Brain pericyte (primary cell): ENCODE measurements at places on chromosomes 3 and 15.

- no peak for DNase-seq
These were observed 44.9 kb downstream of the CHD2 start for GRCh38 chr15:92944946-92945521.

- no peak for DNase-seq
These were observed 44.5 kb downstream of the LRRFIP2 start for GRCh38 chr3:37129871-37130270.

DNA sequence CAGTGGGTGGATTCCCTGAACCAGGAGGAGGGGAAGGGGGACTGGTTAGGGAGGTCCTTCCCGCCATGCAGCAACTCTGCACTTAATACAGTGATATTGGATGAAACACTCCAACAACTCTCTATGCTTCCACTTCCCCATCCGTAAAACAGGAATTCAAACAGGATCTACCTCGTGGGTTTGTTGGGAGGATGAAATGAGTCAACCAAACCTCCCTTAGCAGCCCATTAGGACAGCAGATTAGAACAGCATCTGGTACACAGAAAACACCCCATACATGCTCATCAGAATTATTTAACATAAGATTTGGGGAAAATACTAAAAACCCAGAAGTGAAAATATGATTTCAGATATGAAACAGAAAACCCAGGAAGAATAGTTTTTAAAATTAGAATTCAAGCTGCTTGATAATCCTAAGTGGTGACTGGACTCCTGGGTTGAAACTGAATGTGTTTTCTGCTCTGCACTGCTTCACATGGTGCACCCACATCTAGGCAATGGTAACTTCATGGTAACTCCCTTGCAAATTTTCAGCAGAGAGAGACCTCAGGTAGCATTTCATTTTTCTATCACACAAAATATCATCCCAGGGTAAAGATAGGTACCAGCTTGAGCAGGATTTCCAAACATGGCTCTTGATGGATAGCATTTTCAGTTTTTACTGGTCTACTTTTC lies 326.8 kb upstream of the FRG2C start:
- no peak for DNase-seq

GRCh38 chr3:180180795-180181194 lies 144.1 kb upstream of the PEX5L start:
- no peak for DNase-seq

GRCh38 chr15:59847968-59848367 lies 156.1 kb upstream of the FOXB1 start:
- no peak for DNase-seq

- no peak for DNase-seq
These were observed 1.2 kb downstream of the GABRB3 start for GRCh38 chr15:26771578-26772153.

GRCh38 chr3:26308454-26308853 lies 314.1 kb upstream of the LRRC3B start:
- no peak for DNase-seq

DNA sequence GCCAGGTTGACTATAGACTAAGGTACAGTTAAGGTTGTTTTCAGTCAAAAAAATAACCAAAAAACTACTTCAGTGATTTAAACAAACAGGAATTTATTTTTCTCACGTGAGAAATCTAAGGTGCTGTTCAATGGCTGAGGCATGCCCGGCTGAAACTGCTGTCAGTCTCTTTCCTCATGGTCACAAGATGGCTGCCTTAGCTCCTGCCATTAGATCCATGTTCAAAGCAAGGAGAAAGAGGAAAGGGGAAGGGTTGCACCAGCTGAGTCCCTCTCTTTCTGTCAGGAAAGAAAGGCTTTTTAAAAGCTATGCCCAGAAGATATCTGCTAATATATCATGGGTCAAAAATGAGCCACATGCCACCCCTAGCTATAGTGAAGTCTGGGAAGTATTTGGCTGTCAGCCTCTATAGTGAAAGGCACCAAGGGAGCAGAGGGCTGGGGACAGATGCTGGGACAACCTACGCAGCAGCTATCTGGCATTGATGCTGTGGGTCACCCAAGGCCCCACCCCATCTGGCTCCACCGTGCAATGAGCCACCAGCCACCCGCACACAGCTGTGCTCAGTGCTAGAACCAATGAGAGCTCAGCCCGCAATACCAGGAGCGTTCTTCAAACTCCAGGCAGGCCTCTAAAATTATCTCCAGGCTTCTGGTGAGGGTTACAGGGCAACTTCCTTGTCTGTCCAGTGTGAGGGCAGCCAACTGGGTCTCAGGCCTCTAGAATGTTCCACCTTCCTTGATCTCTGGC lies 64.7 kb upstream of the GATA2 start:
- no peak for DNase-seq

GRCh38 chr3:123387532-123387931 lies 61.4 kb downstream of the ADCY5 start:
- no peak for DNase-seq

DNA sequence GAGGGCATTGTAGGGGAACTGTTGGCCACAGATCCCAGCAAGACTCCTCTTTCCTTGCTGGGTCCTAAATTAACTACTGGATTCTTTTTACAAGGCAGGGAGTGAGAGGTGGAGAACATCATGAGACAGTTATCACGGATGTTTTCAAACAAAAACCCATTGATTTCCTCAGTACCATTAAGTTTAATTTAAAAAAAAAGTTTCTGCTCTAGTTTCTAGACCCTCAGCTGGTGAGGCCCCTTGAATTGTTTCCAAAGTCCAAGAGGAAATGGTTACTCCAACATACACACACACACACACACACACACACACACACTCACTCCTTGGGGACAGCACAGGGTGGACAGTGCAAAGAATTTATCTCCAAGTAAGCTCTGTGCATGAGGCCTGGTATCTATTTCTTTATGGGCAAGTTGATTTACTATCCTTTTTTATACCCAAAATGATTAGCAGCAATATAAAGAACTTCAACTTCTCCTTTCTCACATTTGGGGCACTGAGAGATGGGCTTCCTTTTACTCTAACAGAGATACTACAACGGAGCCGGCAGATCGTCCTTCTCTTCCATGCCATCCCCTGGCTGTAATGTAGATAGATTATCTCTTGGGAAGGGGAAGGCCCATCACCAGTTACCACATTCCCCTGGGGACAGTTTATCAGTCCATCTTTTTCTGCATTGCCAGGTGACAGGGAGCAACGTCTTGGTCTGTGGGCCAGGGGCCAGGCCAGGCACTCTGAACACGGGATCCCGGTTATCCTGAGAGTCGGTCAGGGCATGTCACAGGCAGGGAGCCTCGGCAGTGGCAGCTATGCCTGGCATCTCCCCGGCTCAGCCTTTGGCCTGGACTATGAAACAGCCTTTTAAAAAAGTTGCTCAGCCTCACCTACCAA lies 54.7 kb downstream of the CORO2B start:
- no peak for DNase-seq

DNA sequence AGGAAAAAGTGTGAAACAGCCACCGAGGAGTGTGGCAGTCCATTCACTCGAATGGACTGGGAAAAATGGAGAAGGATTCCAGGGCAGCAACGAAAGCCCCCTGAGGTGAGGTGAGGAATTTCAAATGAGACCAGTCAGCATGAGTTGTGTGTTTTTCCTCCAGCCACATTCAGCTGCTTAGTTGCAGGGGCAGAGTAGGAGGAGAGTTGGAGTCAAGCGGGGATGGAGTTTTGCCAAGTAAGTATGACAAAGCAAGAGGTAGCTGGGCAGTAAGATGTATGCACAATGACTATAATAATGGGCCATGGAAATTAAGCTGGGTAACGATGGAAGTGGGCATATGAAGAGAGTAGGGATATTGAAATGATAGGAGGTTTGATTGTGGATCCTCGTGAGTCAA lies 64.4 kb downstream of the CCDC54 start:
- no peak for DNase-seq

DNA sequence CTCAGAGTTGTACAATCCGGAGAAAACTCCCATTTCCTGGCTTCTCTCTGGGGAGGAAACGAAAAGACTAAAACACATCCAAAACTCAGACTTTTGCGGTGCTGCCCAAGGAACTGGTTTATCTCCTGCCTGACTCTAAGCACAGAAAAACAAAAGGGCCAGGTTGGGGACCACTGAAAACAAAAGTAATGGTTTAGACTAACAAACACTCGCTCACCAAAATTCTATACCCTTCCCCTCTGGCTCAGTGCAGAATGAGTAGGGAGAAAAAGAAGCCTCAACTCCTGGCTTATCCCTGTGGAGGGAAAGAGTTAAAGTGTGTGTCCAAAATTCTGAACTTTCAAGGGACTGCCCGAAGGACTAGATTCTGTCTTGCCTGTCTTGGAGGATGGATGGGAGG lies 173.6 kb downstream of the FGF12 start:
- no peak for DNase-seq

GRCh38 chr3:30623351-30623750 lies 16.9 kb downstream of the TGFBR2 start:
- DNase-seq, result no peak

- peak; percentile 94 for DNase-seq
These were observed 4.6 kb downstream of the ANXA2 start for GRCh38 chr15:60392986-60393790.

GRCh38 chr15:44712346-44713005 lies 1.2 kb downstream of the B2M start:
- no peak for DNase-seq

GRCh38 chr3:134544316-134544715 lies 58.5 kb downstream of the CEP63 start:
- no peak for DNase-seq

- DNase-seq, result no peak
These were observed 110.2 kb downstream of the RBPMS2 start for GRCh38 chr15:64665179-64665578.

DNA sequence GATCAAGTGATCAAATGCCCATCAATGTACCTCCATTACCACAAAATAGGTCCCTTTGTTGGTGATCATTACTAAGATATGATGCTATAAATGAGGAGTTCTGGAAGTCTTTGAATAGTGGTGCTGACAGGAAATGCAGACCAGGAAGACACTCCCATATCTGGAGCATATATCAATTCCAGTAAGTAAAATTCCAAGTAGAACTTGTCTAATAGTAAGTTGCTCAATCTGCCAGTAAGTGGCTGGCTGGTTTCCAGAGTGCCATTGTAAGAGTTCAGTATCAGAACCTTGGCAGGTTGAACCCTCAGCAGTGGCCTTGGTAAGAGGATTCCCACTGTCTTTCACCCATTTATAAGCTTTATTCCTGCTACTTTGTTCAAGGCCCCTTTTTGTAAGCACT lies 379.9 kb upstream of the RBMS3 start:
- no peak for DNase-seq

GRCh38 chr3:9342696-9343095 lies 20.2 kb upstream of the THUMPD3 start:
- DNase-seq, result no peak

GRCh38 chr15:72890043-72890442 lies 106.5 kb upstream of the ADPGK start:
- no peak for DNase-seq

DNA sequence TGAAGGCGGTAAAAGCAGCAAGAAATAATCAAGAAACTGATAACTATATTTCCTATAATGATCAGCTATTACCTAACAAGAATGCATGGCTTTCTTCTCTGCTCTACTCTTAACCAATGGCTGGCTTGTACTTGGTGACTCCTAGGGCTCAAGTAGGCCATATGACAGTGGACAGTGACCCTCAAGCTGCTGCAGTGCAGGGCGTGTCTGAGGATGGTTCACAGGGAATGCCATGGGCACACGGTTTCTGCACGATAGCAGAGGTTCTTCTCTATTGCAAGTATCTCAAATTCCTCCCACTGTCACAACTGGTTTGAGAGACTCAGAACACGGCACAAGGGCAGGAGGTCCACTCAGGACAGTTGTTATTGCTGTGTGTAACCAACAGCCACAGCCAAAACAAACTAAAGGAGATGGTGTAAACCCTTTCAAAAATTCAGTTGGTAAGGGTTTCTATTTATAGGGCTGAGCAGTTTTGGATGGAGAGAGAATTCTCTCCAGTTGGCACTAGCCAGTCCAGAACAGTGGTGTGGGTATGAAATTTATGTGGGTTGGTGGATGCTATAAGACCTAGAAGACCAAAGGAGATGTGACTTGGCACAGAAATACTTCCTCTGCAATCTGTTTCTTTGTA lies 103.2 kb upstream of the ST8SIA2 start:
- DNase-seq, result no peak

GRCh38 chr3:188798556-188799145 lies 373.1 kb upstream of the TPRG1 start:
- DNase-seq, result no peak

GRCh38 chr15:41556677-41557076 lies 2.3 kb upstream of the TYRO3 start:
- no peak for DNase-seq

DNA sequence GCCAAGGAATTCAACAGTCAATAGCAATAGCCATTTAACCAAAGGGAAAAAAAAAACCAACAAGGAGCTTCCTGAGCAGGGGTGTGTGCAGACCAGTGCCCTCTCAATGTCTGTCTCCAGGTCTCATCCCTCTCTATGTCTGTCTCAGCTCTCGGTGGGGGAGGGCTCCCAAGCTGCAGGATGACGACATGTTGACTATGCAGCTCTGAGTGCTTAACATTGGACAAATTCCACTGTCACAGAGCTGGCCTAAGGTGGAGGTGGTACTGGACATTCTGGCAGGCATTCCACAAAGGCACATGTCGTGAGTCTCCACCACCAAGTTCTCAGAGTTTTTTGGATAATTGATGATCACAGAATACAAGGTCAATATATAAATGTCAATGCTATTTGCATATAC lies 2.0 kb upstream of the CAPN7 start:
- no peak for DNase-seq

GRCh38 chr3:187012609-187013051 lies 82.3 kb downstream of the ST6GAL1 start:
- no peak for DNase-seq

DNA sequence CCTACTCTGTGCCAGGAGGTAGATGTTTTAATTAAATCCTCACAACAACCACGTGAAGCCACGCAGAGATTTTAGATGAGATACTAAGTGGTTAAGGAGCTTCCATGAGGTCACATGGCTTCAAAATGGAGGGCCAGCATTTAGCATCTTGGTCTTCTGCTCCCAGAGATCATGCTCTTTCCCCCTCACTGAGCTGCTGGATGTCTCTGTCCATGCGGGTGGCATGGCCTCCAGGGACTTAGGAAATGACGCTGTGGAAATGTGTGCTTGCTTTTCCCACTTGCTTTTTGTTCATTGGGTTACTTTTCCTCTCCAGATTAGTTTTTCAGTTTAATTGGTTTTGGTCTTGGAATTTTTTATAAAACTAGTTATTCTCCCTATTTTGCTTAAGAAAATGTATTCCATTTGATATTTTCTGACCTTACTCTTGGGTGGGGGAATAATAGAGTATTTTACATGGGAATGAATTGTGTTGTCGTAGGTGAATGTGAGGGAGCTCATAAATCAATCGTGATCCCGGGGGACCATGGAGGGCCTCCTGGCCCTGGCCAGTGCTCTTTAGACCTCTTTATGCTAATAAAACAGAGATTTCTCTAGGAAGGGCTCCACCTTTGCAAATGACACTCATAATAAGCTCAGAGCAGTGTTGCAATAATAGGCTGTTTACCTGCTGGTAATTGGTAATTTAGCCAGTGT lies 376.0 kb upstream of the ONECUT1 start:
- DNase-seq, result no peak

- no peak for DNase-seq
These were observed 82.7 kb upstream of the SLC6A11 start for GRCh38 chr3:10733297-10733696.
